SHP77 treated with DMSO at 0.1 percent for 48 hours (cell line): ENCODE measurements at places on chromosomes 11 and 22.

GRCh38 chr22:43198936-43199335, 12.0 kb upstream of the TTLL12 start:
- no peak for DNase-seq

- no peak for DNase-seq
Measured at GRCh38 chr11:59857439-59858434, 8.6 kb downstream of the TCN1 start.

DNA sequence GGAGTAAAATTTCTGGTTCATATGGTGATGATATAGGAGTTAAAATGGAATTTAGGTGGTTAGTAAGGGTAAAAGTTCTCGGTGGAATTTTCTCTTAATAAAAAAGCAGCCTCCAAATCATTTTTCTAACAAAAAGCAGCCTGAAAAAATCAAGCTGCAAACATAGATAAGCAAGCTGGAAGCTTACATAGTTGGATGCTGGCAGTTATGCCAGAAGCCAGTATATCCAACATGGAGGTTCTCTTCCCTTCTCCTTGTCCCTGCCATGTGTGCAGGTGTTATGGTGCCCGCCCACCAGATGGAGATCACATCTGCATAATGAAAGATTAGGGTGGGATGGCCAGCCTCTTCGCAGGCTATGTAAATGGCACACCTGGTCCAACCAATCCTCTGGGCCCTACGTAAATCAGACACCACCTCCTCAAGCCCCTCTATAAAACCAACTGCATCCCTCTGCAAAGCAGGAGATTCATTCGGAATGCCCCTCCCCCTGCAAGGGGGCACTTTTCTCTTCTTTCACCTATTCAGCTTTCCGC, 22.4 kb downstream of the PIWIL3 start:
- DNase-seq: no peak

DNA sequence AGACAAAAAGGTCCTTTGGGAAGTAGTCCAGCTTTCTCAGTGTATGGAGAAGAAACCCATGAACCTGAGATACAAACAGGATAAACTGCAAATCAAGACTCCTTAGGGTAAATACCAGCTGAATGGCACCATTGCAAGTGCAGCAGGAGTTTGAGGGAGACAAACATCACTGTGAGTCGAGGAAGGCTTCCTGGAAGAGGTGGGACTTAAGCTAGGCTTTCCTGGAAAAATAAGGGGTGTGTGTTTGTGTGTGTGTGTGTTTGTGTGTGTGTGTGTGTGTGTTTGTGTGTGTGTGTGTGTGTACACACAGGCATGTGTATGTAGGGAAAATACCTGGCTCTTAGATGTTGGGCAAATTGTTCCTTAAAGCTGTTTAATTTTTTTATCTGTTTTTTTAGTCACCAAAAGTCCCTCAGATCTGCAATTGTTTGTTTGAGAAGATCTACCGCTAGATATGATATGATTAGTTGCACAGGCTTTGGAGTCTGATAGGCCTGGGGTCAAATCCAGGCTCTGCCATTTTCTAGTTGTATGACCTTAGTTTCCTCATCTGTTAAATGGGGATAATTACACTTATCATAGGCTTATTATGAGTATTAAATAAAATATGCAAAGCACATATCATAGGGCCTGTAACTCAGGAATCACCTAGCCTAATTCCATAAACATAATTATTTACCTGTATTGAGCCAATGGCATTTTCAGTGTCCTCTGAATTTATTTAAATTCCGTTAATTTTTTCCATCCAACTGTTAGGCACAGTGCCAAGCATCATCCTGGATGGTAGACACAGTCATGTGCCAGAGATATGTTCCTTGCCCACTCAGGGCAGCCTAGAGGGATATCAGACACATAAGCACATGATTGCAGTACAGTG, 85.6 kb upstream of the EED start:
- DNase-seq: no peak

DNA sequence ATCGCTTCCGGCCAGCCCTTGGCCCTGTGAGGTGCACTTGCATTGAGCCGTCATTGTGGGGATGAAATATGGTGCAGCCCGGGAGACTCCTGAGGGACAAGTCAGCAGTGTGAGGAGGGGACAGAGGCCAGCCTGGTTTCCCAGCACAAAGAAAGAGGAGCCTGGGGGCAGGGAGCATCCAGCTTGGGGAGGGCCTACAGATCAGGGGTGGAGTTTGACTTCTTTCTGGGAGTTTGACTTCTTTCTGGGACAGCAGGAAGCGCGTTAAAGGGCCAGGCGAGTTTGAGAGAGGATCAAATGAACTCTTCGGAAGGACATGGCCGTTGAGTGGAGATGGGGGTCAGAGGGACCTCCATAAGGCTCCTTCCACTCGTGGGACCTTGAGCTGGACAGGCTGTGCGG, 91.9 kb downstream of the LRRC32 start:
- no peak for DNase-seq

- DNase-seq: no peak
Measured at GRCh38 chr11:17273668-17274282, 2.8 kb upstream of the NUCB2 start.
